Stimulated activated naive CD4-positive, alpha-beta T cell treated with Interleukin-2 at 50 U/mL for 16 hours (primary cell): ENCODE measurements at places on chromosomes 3 and 15.

GRCh38 chr3:69032142-69032541 is 18.7 kb upstream of the EOGT start:
- DNase-seq, result no peak

DNA sequence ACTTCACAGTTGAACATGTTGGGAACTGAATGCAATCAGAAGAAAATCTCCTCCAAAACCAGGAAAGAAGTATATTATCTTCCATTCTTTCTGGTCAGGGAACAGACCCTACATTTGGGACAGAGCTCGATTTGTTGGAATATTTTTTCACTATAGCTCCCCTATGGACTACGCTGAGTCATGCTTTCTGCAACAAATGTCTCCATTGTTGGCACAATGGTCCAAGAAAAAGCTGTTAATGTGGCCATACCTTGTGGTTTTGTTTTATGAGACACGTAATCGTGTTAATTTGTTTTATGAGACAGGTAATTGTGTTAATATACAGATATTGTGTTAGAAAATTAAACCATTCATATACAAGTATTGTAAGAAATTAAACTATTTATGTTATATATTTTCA is 101.4 kb downstream of the TGFBR2 start:
- no peak for DNase-seq

DNA sequence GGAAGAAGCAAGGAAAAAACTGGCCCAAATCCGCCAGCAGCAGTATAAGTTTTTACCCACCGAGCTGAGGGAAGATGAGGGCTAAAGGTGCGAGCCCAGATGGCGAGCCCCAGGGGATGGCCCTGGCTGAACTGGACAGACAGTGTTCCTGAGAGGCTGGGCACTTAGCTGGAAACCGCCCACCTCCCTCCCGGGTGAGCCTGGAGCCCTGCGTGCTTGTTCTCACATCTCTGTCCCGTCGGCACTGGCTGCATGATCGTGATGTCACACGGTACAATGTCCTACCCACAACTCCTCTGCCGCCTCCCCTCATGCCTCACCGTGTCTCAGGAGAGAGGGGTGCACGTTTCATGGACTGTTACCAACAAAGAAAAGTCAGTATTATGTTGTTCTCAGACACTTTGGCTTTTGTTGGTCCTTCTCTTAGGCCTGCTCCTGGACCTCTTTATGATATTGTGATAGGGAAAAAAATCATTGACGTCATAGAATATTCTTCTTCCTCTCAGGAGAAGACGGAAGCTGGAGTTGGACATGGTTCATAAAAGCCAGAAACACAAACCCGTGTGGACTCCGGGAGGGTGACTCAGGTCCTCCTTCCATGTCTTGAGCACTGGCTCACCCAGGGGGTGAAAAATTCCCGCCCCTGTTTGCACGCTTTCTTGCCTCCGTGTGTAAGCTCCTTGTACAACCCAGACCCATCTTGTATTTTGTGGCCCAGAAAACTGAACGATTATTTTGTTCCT is 201.8 kb upstream of the TPM1 start:
- DNase-seq, result no peak

- DNase-seq, result peak; percentile 31
Measured at GRCh38 chr3:30655187-30655812, 48.9 kb downstream of the TGFBR2 start.

- no peak for DNase-seq
Measured at GRCh38 chr3:186719945-186720739, 3.0 kb downstream of the KNG1 start.

GRCh38 chr3:184372911-184373310 is 5.1 kb downstream of the THPO start:
- DNase-seq, result no peak

- DNase-seq, result no peak
Measured at GRCh38 chr3:40996382-40996781, 202.9 kb upstream of the CTNNB1 start.

DNA sequence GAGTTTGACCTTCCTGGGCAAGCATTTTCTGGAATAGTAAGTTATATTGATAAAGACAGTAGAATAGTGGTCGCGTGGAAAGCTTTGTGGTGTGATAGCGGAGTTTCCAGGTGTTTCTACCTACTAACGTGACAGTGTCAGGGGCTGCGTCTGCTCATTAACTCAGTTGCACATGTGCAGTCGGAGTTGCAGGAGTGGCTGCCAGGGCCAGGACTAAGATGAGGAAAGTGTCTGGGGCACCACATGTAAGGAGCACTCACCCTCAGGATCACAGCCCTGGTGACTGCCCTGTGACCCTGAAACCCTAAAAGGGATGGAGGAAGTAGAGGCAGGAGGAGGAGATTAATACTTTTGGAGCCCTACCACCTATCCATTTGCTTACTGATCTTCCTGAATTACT is 295.0 kb downstream of the LRTM1 start:
- DNase-seq, result no peak

GRCh38 chr15:80121546-80121945 is 31.3 kb upstream of the FAH start:
- DNase-seq, result no peak

DNA sequence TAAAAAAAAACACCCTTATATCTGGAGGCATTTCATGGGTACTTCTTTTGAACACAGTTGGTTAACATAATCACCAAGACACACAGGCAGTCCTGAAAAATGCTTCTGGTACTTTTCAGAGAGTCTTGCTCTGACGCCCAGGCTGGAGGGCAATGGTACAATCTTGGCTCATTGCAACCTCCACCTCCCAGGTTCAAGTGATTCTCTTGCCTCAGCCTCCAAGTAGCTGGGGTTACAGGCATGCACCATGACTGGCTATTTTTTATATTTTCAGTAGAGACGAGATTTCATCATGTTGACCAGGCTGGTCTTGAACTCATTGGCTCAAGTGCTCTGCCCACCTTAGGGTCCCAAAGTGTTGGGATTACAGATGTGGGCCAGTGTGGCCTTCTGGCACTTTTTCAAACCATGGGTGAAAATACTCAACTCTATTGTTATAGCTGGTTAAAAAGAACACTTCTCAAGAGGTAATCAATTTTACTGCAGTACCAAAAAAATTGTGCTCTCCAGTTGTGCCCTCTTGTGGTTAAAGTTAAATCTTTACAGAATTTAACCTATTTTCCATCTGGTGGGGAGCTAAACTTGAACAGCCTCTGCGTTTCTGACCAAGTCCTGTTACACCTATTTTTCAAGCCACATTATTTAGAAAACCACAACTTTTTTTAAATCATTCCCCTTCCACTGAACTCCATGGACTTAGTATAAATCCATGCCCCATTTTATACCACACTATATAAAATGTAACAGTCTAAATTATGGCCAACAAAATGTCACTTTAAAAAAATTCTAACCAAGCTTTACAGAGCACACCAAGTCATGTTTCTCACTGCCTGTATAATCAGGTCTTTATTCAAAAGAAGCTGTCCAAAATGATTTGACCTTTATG is 1.2 kb upstream of the SNAPC5 start:
- no peak for DNase-seq

- DNase-seq, result no peak
Measured at GRCh38 chr3:194494951-194495374, 8.2 kb upstream of the ATP13A3 start.

GRCh38 chr15:43215961-43216360 is 4.9 kb downstream of the EPB42 start:
- no peak for DNase-seq

DNA sequence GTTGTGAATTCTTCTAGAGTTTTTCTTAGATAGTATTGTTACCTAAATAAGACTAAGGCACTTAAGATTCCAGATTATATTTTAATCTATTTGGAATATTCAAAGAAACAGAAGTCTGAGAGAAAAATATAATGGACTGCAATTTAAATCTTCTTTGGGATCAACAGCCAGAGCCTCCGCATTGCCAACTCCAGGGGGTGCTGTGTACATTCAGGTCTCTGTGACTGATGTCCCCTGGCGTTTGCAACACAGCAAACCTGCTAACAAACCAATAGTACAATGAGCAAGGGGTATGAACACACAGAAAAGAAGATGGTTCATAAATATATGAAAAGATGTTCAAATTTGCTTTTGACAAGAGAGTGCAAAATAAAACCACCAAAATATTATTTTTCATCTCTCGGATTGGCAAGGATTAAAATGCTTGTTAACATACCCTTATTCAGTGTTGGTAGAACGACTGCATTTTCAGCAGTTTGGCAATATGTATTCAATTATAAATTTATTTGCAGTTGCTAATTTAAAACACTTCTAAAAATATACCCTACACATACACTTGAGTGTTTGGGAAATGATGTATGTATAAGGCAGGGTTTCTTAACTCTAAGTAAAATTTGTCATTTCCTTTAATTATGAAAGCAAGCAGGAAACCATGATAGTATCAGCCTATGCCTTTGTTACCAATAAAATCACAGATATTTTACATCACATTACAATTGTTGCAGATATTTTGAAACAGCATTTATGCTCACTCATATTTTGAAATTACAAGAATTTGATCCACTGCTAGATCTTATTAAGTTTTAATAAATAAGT is 16.1 kb upstream of the TM4SF1 start:
- no peak for DNase-seq

DNA sequence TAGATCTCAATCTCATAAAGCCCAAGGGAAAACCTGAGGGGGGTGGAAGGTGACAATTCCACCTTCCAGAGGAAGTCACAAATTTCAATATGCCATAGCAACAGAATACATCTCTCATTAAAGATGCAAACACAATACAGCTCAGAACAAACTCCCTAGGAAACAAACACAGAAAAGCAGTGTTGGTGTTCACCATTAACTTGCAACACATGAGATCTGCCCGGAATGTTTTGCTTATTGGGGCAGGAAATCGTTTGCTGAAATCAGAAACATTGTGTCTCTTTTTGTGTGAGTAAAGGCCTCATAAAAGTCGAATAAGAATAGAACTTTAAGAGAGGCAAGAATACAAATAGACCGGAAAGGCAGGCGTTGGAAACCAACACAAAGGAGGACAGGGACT is 5.8 kb upstream of the RYR3 start:
- DNase-seq, result no peak

- DNase-seq, result no peak
Measured at GRCh38 chr3:148078658-148079057, 619.0 kb upstream of the AGTR1 start.

DNA sequence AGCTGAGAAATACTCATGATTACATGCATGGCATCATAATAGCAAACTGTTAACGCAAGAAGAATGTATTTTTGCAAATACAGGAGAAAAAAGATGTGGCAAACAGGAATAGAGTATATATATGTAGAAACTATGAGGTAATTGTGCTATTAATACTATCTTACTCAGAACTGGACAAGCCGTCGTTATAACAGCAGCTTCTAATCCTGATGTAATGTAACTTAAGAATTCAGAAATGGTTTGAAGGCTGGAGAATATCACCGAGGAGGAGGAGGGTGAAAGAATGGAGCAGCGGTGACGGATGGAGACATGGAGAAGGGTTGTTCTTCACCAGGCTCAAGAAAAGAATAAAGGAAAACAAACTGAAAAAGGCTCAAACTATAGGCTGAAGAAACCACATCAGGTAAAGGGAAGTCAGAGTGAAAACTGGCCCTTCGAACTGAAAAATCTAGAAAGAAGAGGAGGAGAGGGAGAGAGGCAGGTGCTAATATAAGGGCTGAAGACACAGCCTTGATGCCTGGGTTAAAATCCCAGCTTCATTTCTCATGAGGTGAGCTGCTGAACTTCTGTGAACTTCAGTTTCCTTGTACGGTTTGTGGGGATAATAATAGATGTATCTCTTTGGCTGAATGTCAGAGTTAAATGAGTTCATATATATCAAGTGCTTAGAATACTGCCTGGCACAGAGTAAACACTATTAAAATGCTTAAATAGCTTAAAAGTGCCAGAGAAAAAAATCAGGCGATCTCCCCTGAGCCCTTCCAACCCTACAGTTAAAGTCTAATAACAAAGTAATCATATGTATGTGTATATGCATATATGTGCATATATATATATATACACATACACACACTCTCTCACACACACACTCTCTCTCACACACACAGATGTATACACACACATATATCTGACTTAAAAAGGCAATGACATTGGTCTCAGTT is 43.9 kb downstream of the GOLIM4 start:
- no peak for DNase-seq

- no peak for DNase-seq
Measured at GRCh38 chr3:110815008-110815583, 256.5 kb upstream of the NECTIN3 start.

GRCh38 chr15:93048426-93048721 is 40.6 kb downstream of the RGMA start:
- DNase-seq, result no peak

DNA sequence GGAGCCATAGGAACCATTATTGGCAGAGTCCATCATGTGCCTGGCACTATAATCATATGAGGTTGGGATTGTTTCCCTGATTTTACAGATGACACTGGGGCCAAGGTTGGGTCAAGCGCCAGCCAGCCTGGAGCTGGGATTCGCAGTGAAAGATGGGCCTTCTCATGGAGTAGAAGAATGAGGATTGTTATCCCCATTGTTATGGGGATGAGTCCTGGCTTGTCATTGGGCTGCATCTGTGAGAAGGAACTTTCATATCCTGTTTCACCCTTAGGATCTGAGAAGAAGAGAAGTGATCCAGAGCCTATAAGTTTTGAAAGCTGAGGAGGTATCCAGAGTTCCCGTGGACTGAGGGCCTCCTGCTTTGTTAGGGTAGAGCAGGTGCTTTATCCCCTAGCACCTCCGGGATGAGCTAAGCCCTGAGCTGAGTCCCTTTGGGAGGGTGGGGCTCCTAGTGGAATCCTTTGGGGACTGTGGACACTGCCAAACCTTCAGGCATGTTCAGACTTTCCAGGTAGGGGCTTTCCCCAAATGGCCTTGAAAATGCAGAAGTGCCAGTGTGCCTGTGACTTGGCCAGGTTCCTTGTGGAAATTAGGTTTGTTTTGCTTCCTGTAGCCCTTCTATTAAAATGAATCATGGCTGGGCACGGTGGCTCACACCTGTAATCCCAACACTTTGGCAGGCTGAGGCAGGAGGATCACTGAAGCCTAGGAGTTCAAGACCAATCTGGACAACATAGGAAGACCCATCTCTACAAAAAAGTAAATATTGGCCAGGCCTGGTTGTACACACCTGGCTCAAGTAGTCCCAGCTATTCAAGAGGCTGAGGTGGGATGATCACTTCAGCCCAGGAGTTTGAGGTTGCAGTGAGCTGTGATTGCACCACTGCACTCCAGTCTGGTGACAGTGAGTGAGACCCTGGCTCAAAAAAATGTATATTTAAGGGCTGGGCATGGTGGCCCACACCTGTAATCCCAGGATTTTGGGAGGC is 30.2 kb upstream of the BSN start:
- DNase-seq, result no peak

DNA sequence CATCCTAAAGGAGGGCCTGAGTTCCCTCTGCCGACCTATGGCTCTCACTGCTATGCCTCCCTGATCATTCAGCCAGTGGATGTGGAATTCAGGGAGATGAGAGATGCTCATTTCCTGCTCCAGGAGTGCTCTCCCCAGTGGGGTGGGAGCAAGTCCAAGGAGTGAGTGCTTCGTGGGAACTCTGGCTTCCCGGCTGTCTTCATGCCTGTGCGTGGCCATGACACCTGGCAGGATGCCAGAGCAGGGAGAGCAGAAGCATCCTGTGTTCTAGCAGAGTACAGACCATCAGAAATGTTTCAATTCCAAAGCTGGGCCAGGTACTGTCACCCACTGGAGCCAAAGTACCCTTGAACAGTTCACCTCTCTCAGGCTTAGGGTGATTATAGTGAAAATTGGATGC is 45.1 kb downstream of the APH1B start:
- no peak for DNase-seq
